ENCODE measurements at places on chromosomes 7 and 10.

DNA sequence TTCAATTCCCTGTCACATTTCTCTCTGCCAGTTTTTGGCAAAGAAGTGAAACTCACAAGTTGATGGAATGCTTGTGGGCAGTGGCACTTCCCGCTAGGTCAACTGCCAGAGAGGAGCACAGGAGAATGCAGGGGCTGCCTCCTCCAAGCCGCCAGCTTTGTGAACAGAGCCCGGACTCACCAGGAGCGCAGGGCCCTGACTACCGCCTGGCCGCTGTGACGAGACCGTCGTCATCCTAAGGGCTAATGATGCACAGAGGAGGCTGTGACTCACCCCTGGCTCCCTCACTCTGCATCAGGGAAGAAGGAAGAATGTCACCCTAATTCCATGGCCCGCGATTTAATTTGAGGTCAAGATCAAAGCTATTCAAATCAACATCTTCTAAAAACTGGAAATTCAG lies 123.9 kb downstream of the TAX1BP1 start:
- DNase-seq: no peak

DNA sequence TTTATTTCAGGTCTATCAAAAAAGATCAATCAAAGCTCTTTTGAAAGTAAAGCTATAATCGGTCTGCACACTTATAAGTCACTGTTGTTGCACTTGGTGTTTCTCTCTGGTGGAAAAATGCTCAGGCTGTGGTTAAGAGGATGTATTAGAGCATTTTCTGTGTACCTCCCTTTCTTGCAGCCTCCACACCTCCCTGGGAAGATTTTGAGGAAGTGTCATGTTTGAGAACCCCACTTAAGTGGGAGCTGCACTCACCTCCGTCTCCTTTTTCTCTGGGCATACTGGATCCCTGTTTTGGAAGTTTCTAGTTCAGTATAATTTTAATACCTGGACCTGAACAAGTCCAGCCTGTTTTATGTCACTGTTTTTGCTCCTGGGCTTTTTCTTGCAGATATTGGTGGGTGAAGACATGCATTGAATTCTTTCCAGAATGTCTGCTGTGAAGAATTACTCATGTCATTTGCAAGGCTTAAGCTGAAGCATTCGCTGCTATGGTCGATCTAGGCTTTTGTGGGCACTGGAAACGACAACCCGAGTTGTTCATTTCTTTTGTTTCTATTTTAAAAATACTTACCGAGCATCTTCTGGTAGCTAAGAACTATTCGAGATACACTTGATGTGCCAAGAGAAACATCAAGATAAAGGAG lies 36.6 kb downstream of the TCF7L2 start:
- no peak for DNase-seq

DNA sequence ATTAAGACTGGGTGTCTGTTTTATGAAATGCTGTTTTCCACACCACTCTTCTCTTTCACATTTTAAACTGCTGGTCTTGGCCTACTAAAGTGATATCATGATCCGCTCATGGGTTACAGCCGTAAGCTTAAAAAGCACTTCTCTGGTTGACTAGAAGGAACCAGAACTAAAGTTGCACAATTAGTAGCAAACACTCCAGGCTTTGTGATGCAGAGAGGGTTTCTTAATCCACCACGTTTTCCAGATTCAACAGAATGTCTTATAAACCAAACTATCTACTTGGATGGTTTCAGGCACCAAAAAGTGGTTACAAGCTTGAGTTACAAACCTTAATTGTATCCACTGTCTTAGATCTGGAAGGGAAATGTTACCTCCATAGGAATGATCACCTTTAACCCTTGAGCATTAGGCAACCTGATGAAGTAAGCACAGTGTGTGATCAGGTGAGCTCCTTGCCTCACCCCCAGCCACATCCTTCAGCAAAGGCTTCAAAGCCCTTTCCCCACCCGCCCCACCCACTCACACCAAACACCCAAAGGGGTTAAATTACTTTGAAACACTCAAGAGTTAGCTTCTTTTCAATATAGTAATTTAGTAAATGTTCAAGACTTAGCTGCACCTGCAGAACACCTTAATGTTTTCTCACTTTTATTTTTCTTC lies 3.5 kb downstream of the ELMO1 start:
- DNase-seq: no peak

- no peak for DNase-seq
These were observed 10.1 kb downstream of the PFKFB3 start for GRCh38 chr10:6212806-6213205.

DNA sequence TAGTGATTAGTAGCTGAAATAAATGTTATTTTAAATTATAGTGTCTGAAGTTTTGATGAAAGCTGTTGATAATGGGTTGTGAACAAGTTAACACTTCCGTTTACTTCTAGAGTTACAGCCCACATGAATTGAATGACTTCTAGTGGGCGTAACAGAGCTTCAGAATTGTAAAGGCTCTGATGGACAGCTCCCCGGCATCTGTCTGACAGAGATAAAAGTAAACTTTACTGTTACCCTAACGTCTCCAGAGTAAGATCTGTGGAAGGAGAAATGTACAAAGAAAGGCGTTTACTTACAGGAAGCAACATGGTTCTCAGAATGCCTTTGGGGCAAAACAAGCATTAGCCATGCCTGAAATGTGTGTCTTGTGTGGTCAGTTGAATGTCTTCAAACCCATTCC lies 124.4 kb downstream of the ADARB2 start:
- no peak for DNase-seq

GRCh38 chr10:5887029-5887428 lies 2.7 kb downstream of the ANKRD16 start:
- DNase-seq: no peak
